ENCODE measurements at places on chromosomes 3 and 15.

DNA sequence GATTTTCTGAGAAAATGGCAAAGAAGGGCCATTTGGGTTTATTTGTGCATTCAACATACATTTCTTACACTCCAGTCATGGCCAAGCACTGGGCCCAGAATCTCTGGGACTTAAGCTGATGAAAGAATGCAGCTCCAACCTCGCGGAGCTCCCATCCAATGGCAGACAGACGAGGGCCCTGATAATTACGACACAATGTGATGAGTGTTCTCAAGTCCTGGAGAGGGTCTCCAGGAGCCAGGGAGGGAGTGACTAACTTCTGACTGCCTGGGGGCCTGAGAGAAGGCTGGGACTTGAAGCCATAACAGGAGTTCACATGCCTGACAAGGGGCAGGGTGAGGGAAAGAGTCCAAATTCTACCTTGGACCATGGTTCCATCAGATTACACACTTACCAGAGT, 42.6 kb upstream of the BNC1 start:
- DNase-seq = no peak

DNA sequence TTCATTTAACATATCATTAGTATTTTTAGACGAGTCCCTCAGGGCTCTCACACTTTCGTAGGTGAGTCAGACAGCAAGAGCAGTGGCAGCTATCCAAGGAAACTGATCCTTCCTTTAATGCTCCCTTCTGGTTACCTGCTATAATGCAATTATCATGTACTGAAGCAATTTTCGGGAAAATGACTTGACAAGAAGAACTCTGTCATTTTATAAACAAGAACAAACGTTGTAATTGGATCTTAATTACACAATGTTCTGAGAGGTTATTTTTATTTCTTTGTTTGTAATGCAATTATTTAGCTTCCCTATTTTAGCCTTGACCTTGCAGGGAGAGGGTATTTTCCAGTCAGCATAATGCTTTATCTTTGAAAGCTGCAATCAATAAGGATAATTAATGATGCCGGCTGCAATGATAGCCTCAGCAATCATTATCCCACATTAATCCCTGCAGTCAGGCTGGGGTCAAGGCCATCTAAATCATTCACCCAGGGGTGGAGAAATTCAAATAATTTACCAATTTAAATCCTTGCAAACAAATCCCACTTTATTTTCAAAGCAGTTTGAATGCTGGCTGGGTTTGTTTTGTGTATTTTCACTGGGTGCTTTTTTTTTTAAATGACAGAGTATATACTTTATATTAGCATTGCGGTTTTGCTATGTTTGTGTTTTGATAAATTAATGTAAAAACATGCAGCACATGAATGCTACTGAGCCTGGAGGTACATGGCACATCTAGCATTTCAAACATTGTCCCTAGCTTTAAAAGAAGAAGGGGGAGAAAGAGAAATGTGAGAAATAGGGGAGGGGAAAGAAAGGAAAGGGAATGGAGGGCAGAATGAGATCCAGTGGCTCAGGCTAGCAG, 249.9 kb downstream of the SHOX2 start:
- DNase-seq = no peak

- DNase-seq = no peak
Observed at GRCh38 chr15:67066041-67066958, 898 bp downstream of the SMAD3 start.

GRCh38 chr15:65532738-65533051, 2.4 kb downstream of the HACD3 start:
- no peak for DNase-seq

DNA sequence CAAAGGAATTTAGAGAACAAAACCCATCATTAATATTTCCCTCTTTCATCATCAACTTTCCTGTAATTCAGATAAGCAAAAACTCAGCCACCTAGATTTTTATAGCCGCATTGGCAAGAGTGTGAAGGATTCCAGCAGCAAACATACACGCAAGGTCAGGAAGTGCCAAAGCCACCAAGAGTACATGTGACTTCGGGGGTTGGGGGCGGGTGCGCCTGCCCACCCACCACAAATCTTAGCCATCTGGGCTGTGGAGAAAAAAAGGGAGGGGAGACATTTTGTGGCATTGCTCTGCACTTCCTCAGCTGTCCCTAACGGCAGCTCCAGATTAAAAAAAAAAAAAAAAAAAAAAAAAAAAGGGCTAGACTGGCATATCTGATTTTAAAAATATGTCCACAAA, 148.4 kb downstream of the TNIK start:
- DNase-seq = no peak

GRCh38 chr3:193951859-193952258, 184.1 kb upstream of the HES1 start:
- no peak for DNase-seq

DNA sequence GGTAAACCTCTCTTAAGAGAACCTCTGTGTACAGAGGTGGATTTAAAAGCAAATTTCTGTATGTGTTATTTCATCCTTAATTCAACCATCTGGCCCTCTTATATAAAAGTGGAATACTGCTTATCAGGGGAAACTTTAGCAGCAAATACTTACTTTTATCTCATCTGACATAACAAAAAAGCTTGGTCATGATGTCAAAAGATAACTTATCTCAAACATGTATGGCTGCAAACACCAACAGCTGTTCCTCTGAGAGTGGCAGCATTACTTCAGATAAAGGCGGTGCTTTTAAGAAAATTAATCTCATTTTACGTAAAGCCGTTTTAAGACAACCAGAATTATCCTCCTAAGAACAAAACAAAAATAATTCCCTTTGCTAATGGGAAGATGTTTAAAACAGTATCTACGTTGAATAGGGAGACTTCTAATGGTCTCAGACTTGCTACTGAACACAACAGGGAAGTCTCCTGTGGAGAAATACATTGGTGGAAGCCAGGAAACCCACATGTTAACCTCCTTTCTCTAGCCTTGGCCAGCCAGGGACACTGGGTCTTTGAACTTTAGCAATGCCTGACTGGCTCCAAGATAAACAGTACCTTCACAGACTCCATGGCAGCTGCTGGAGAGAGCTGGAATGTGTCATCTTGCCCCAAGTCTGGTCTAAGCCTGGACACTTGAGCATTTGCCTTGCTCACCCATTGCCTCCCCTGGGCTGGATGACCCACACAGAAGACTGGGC, 18.1 kb downstream of the ARRDC4 start:
- no peak for DNase-seq

DNA sequence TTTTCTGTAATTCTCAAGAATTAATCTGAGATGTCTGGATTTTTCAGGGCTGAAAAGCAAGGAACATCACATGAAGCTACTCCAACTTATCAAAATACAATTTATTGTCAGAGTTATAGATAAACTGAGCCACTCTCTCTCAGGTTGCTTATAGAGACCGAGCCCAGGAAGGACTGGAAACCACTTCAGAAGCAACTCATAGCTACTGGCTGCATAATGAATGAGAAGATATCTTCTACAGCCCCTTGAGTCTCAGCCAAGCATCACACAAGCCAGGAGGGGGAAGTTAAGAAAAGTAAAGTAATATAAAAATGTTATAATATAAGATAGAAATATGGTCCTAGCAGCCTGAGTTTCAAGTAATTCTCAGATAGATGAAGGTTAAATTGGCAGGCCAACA, 186.0 kb downstream of the TNIK start:
- no peak for DNase-seq

- DNase-seq = no peak
Observed at GRCh38 chr3:74606996-74607395, 7.5 kb downstream of the CNTN3 start.

DNA sequence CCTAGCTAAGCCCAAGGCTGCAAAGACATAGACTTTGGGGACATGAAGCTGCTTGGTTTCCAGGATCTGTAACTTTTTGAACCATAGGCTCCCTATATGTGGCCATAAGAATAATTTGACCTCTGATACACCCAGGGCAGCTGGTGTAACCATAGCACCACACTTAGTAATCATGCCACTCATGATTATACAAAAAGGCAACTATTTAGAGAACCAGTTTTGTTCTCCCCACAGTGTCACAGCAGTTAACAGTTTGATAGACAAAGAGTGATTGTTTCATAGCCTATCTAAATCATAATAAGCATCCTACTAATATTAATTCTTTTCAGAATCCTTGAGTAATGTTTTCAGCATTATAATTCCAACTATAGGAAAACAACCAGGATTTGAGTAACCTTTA, 334.9 kb downstream of the NEK10 start:
- DNase-seq = no peak

GRCh38 chr3:56383092-56383491, 85.2 kb downstream of the ERC2 start:
- no peak for DNase-seq

- DNase-seq = no peak
Observed at GRCh38 chr3:102144063-102144462, 290.8 kb upstream of the ZPLD1 start.

- no peak for DNase-seq
Observed at GRCh38 chr3:45868213-45868612, 18.1 kb upstream of the CCR9 start.

DNA sequence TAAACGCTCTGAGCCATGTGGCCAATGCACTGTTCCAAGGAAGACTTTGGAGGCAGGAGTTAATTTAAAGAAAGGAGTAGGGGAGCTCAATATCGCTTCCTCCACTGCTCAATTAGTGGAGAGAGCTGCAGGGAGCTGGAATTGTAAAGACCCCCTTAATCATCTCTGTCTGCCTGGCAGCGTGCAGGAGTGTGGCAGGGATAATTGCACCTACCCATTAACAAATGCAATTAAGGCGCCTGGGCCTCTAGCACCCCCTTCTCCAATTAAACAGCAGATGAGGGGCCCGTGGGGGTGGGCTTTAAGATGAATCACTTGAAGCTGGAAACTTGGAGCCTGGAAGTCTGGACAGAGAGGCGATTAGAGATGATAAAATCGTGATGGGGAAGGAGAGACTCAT, 61.7 kb upstream of the GLCE start:
- no peak for DNase-seq

DNA sequence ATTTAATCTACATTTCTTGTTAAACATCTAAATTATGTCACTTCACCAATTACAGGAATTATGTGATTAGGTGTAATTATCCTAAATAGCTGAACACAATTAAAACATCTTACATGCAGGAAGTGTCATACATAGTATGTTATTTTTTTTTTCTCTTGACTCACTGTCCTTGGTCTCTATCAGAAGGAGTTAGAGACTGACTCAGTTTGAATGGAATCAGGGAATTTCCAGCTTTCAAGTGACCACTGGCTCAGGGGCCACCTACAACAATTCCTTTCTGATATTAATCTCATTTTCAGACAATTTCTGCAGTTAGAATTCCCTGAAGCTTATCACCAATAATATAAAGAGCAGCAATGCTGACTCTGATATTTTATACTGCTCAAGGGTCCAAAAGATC, 400.7 kb downstream of the ROBO1 start:
- no peak for DNase-seq

DNA sequence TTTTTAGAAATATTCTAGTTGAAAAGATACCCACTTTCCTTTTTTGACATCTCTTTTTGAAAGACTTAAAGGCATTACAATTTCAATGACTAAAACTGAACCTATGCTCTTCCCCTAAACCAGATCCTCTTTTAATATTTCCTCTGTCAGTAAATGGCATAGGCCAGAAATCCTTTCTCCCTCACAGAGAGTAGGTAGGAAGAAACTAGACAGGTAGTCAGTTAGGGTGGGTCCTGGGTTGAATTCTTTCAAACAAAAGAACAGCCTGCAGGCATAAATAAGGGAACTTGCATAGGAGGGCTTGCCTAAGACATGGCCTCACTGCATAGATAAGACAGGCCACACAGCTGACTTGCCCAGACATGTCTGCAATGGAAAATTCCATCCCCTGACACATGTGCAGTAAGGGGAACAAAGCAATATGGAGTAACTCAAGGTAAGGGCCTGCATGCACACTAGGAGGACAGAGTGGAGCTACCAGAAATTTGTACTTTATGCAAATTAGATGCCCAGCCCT, 23.1 kb downstream of the PLSCR5 start:
- DNase-seq = no peak

DNA sequence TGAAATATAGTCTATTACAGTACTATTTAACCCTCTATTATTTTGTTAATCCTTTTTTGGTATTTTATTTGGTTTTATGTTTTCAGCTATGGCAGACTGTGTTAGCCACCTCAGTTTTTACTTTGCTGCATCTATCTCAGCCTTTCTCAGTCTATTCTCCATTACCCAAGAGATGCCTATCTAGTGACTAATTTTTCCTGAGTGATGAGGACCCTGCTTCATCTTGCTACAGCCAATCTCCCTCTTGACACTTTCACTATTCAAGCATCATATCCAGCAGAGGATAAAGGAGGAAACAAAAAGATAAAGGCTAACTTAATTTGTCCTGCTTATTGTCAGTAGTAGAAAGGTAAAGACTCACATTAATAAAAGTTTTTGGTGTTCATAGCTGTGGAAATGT, 141.8 kb upstream of the NECTIN3 start:
- DNase-seq = no peak

GRCh38 chr3:153595186-153595815, 433.3 kb downstream of the RAP2B start:
- no peak for DNase-seq

GRCh38 chr15:43913026-43913780, 86.4 kb downstream of the WDR76 start:
- no peak for DNase-seq

Data from D721Med (cell line).